H9 (cell line): ENCODE measurements at places on chromosomes 4 and X.

DNA sequence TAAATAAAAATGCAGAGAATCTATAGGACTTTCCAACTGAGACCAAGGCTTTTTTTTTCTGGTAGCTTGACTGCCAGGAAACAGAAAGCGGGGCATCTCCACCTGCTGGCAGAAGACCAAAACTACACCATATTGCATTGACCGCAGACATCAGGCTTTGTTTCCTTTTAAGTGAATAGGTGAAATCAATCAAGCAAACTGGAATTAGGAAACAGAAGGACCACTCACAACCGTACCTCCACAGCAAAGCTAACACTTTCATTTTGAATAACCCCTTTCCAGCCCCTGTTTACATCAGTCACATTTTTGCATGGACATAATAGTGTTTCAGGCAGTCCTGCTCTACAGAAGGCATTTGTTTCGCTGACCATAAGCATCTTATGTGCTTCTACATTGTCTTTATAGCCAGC lies 218.2 kb downstream of the IDS start:
- peak; percentile 54 for DNase-seq

DNA sequence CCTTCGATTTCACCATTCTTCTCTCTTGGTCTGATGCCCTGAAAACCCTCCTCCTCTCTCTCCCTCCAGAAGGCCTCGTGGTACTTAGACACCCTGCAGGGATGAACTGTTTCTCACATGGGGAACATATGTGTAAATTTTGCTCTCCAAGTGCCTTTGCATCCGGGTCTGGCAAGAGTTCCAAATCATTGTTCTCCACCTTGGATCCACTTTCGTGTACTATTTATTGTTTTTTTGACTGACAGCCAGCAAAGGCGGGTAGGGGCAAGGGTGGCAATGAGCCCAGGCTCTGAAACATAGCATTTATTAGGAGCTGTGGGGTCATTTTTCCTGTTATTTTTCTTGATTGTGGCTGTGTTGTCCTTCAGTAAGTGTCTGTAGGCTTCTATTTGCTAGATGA lies 81.7 kb downstream of the RTL5 start:
- DNase-seq, result no peak

- DNase-seq, result peak; percentile 44
Measured at GRCh38 chr4:164977243-164978164, at the start of gene TRIM61. TSS of gene TRIM61 (minus strand) at chr4:164977657. CDS start at chr4:164970002, 7,655 bp downstream.

DNA sequence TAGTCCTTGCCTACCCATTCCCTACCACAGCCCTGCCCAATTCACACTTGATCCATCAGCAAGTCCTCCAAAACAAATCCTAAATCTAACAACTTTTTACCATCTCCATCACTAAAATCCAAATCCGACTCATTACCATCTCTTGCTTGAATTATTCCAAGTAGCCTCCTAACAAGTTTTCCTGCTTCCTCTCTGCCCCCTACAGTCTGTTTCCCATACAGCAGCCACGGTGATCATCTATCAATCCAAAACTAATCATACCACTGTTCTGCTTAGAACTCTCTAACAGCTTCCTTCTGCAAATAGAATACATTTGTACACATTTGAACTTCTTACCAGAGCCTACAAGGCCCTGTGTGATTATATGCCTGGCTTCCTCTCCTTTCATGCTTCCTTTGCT lies 133.0 kb downstream of the SHROOM4 start:
- no peak for DNase-seq

- DNase-seq, result peak; percentile 24
Measured at GRCh38 chrX:113274345-113274744, 433.7 kb upstream of the AMOT start.

- DNase-seq, result no peak
Measured at GRCh38 chr4:10093801-10094552, 22.6 kb downstream of the WDR1 start.

- DNase-seq, result peak; percentile 31
Measured at GRCh38 chrX:56763556-56764152, 34.6 kb downstream of the NBDY start.

- DNase-seq, result no peak
Measured at GRCh38 chr4:166012129-166013030, 139.3 kb downstream of the TLL1 start.

- DNase-seq, result peak; percentile 45
Measured at GRCh38 chr4:150938417-150938816, 76.7 kb downstream of the LRBA start.

DNA sequence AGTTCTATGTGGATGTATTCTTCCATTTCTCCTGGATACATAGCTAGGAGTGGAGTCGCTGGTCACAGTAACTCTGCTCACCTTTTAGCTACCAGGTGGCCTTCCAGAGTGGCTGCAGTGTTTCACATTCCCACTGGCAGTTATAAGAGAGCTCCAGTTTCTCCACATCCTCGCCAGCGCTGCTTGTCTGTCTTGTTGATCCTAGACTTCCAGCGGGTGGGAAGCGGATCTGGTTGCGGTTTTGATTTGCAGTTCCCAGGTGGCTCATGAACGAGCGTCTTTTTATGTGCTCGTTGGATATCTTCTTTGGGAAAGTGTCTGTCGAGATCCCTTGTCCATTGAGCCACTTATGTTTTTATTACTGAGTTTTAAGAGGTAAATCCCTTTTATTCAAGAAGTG lies 11.6 kb downstream of the TACC3 start:
- DNase-seq, result no peak

DNA sequence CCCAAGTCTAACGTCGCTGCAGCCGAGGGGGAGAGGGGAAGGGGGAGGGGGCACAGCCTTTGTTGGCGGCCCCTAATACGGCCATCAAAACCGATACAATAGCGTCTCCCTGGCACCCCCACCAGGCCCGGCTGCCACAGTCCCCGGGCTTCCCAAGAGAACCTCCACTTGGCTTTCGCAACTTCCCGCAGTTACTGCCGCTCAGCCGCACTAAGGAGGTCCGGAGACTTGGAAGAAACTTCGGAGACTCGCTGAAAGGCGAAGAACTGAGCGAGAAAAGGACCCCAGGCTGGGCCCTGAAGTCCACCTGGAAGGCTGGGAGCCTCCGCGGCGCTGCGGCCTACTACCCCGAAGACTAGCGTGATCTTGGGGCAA lies 2.8 kb downstream of the NKX6-1 start:
- DNase-seq, result peak; percentile 62

DNA sequence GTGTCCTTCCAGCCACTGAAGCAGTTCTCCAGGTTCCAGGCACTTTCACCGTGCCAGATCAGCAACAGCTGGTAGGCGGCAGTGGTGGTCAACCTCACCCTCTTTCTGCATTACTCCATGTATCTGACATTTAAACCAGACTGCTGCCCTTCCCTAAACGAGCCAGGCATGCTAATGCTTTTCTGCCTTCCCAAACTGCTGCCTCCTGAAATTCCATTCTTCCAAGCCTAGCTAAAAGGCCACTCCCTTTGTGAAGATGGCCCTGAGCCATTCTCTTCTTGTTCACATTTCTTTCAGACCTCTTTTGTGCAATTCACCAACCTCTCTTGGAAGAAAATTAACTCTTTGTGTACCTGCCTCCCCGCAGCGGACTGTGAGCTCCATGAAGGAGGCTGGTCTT lies 73.7 kb downstream of the CHST7 start:
- no peak for DNase-seq

DNA sequence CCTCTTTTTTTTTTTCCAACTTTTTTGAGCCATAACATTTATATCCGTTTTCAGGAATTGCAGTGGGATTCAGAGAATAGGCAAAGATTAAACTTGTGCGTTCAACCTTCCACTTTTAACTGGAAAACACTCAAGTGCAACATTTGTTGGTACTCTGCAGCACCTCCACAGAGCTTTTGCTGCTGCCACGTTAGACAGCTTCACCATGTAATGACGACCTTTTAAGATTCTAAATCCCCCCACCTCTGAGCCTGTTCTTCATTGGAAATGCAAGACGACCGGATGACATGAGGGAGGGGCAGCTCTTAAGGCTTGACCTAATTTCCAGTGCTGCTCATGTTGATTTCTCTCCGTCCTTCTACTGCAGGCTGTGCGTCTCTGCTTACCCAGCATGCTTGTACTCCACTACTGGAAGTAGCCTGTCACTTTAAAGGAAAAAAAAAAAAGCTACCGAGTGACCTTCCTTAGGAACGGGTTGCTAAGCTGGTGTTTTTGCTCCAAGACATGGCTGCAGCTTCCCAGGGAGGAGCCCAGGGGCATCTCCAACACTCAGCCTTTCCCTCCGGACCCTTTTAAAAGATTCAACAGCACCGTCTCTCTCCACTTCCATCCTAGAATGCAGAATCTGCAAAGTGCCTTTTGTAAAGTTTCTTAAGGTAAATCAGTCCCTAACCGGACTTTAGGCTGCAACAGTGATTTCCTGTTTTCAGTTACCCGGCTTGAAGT lies at the start of gene CC2D2A:
Gene CC2D2A, plus strand, starts transcription at position 481 of the 726 bp plus-strand sequence. CDS start 6,051 bp downstream, outside the sequence.
- peak; percentile 46 for DNase-seq

DNA sequence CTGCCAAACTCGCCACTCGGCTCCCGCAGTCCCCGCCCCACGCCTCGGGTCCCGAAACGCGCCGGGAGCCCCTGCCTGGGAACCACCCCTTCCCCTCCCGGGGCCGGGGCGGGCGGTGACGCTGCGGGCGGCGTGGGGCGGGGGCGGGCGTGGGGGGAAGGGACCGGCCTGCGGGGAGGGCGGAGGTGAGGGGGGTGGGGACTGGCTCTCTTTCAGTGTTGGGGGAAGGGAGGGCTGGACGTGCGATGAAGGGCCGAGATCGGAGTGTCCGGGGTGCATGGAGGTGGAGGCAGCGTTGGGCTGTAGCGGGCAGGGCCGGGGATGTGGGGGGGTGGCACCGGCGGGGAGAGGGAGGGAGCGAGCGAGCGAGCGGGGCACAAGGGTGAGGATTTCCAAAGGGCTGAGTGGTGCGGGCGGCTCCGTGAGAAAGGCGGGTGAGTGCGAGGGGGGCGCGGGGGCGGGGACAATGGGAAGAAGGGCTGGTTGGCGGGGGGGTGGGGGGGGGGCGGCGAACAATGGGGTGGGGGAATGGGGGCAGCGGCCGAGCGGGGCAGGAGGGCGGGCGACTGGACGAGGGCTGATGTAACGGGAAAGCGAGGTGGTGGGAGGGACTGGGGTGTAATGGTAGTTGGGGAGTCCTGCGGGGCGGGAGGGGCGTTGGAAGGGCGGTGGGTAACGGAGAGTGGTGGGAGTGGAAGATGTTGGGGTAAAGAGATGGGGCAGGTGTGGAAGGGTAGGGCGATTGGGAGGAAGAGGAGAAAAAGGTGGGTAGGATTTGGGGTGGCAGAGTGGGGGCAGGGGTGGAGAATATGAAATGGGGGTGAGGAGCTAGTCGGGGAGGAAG lies 578 bp downstream of the DCUN1D4 start:
- DNase-seq, result no peak

GRCh38 chr4:146327859-146328650 lies 113.7 kb downstream of the REELD1 start:
- DNase-seq, result no peak

- DNase-seq, result no peak
Measured at GRCh38 chr4:131296192-131296591, 1852.9 kb upstream of the PCDH10 start.

- DNase-seq, result no peak
Measured at GRCh38 chr4:74000301-74000700, 1.8 kb upstream of the CXCL5 start.

DNA sequence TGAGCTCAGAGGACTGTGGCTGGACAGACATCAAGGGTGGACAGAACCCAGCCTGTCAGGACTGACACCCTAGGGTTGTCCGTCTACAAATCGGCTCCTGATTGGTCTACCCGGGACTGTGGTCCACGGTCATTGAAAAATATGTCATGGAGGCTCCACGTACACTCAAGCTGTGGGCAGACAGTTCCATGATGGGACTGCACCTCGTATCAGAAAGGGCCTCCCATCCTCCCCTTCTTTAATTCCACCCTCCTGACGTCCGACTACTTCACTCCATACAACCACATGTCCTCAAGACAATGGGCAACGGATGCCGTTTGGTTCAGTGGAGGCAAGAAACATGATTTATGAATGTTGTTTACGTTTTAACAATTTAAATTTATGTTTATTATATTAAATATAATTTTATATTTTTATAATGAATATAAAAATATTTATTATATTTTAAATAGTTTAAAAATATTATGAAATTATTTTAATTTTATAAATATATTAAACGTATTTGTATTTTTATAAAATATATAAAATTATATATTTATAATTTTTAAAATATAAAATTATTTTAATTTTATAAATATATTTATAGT lies 58.0 kb upstream of the SHOX start:
- no peak for DNase-seq

GRCh38 chr4:155952501-155952901 lies 1.2 kb downstream of the CTSO start:
- DNase-seq, result no peak

DNA sequence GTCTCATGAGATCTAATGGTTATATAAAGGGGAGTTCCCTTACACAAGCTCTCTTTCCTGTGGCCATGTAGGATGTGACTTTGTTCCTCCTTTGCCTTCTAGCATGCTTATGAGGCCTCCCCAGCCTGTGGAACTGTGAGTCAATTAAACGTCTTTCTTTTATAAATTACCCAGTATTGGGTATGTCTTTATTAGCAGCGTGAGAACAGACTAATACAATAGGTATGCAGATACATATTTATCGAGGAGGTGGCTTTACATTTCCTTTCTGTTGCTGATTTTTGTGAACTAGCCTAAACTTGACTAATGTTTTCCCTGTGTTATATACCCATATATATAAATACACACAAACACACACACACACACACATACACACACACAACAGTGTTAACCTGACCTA lies 80.2 kb downstream of the VCX2 start:
- DNase-seq, result no peak
